Tibial artery (tissue), 4 donors: ENCODE measurements at places on chromosomes 16 and 17.

- no peak for DNase-seq
- H3K4me3 ChIP-seq, result no peak overlapping the region
- H3K27ac ChIP-seq, result no peak overlapping the region
- H3K27me3 ChIP-seq, result peaks cover 69% of the 10 kb centered on the region
- no peaks in the 10 kb centered on the region for H3K4me1 ChIP-seq
Observed at GRCh38 chr16:87620201-87620495, 17.8 kb downstream of the JPH3 start.

GRCh38 chr16:12083631-12084030, 107.1 kb downstream of the SNX29 start:
- no peaks in the 10 kb centered on the region for H3K4me1 ChIP-seq
- H3K36me3 ChIP-seq, result peaks cover 40% of the 10 kb centered on the region
- H3K27ac ChIP-seq, result no peak overlapping the region
- no peak for DNase-seq

DNA sequence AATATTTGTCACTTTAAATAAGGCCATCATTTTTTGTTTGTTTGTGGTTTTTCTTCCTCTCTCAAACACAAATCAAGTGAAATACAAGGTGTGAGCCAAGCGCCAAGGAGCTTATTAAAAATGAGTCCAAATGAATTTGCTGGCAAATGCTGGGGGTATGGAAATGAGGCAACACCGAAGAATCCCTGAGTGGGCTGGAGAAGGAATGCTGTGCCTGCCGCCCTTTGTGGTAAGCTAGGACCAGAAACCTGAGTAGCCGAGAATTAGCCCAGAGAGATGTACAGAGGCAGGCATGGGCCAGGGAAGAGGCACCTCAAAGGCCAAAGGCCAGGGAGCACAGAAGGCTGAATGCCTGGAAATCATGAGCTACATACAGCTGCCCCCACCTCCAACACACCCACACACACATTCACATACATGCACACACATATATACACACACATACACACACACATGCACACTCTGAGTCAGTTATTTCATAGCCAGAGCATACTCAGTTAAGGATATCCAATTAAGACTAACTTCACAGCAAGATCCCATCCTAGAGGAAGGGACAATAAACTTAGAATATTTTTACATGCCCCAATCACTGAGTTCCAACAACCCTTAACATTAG, 266.1 kb upstream of the DYNLRB2 start:
- H3K4me1 ChIP-seq, result no peaks in the 10 kb centered on the region
- no peaks in the 10 kb centered on the region for H3K27me3 ChIP-seq
- H3K36me3 ChIP-seq, result no peaks in the 10 kb centered on the region
- no peak for DNase-seq

DNA sequence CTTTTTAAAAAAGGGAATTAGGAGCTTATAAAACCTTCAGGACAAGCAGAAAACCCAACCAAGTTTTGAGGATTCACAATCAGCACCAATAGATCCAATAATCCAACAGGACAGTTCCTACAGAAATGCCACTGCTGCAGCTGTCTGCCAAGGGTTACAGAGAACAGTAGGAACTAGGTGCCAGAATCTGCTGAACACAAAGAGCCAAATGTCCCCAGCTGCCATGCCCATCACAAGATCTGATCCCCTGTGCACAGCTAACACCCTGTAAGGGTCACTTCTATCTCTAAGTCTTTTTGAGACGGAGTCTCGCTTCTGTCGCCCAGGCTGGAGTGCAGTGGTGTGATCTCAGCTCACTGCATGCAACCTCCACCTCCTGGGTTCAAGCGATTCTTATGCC, 262.3 kb downstream of the STX8 start:
- no peak overlapping the region for H3K27ac ChIP-seq
- H3K4me1 ChIP-seq, result no peaks in the 10 kb centered on the region

- no peaks in the 10 kb centered on the region for H3K36me3 ChIP-seq
- no peaks in the 10 kb centered on the region for H3K27me3 ChIP-seq
- no peak for DNase-seq
- H3K27ac ChIP-seq, result no peak overlapping the region
- peaks cover 17% of the 10 kb centered on the region for H3K4me1 ChIP-seq
Observed at GRCh38 chr17:27360507-27360906, 66.6 kb downstream of the WSB1 start.

- no peak for DNase-seq
- H3K27ac ChIP-seq, result no peak overlapping the region
- H3K36me3 ChIP-seq, result no peaks in the 10 kb centered on the region
- no peak overlapping the region for H3K4me3 ChIP-seq
Observed at GRCh38 chr16:24195221-24195620, 60.9 kb upstream of the CACNG3 start.

- H3K4me3 ChIP-seq, result no peak overlapping the region
- no peak for DNase-seq
- H3K36me3 ChIP-seq, result no peaks in the 10 kb centered on the region
- peaks cover 38% of the 10 kb centered on the region for H3K27me3 ChIP-seq
- H3K4me1 ChIP-seq, result no peaks in the 10 kb centered on the region
- no peak overlapping the region for H3K27ac ChIP-seq
Observed at GRCh38 chr17:44268709-44269534, 987 bp upstream of the SLC4A1 start.

DNA sequence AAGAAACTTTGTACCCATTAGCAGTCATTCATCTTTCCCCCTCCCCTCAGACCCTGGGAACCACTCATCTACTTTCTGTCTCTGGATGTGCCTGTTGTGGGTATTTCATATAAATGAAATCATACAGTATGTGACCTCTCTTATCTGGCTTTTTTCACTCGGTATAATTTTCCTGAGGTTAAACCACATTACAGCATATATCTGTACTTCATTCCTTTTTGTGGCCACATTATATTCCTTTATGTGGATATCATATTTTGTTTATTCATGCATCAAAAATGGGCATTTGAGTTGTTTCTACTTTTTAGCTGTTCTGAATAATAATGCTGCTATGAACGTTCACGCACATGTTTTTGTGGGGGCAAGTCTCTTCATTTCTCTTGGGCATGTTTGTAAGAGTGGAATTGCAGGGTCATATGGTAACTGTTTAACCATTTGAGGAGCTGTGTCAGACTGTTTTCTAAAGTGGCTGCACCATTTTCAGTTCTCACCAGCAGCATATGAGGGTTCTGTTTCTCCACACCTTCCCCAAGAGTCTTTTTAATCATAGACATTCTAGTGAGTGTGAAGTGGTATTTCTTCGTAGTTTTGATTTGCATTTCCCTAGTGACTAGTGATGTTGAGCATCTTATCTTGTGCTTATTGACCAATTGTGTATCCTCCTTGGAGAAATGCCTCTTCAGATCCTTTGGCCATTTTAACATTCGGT, 3.8 kb downstream of the SNX29 start:
- peaks cover 23% of the 10 kb centered on the region for H3K4me1 ChIP-seq
- no peak overlapping the region for H3K27ac ChIP-seq
- DNase-seq, result no peak
- no peak overlapping the region for H3K4me3 ChIP-seq

DNA sequence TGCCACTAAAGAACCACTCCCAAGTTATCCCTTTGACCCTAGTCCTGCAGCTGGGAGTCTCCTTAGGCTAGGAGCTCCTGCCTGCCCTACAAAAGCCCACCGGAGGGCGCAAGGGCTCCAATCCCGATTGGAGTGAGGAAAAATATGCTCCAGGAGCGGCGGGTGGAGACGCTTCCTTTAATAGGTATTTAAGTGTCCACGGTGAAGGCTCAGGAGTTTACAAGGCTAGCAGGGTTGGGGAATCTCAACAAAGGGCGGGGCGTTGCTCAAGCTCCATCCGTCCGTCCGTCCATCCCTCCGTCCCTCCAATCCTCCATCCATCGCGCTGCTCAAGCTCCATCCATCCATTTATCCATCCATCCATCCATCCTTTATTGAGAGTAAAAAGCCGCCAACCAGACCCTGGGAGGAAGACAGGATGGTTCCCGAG, 556 bp upstream of the SPNS1 start:
- peaks cover 18% of the 10 kb centered on the region for H3K4me1 ChIP-seq
- peak overlapping the region; percentile 87 for H3K27ac ChIP-seq
- no peaks in the 10 kb centered on the region for H3K27me3 ChIP-seq
